Motor neuron (in vitro differentiated cells): ENCODE measurements at places on chromosomes 2 and 18. TPM values are rescaled to one million over a fixed set of nuclear protein-coding genes. Genes with fewer than 3 reads are reported as not detected.

DNA sequence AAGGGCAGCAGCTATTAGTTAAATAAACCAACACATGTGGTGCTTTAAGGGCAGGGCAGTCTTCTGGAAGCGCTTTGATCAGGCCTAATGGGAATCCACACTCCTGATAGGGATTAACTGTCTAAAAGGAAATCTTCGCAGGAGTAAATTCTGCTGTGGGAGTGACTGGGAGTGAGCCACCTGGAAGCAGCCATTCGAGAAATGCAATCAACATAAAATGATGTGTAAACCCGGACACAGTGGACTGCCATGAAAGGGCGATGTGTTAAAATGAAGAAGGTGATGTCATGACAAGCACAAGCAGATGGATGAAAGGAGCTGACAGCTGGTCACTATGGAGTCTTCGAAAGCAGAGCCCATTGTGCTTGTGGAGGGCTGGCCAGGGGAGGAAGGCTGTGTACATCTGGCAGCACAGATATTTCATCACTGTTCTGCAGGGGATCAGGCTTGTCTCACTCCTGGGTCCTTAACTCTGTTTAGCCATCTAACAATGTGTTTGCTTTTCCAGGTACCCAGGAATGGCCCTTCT is 24.8 kb upstream of the GALNT14 start:
- ATAC-seq: no peak

DNA sequence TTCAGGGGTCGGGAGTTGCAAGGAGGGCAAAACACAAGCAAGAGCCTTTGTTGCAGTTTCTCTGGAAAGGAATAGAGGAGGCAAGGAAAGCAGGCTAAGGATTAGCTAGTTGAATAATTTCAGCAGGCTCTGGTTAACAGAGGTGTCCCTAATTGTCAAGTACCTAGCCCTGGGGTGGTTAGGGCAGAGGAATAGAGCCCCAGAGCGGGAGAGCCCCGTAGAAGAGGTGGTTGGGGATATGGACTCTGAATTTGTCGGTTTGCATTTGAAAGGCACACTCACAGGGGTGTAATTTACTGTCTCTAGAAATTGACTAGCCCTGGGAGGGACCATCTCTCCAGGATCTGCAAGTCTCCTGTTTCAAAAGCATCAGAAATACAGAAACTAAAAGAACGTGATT is 1030.2 kb downstream of the TMEM182 start:
- no peak for ATAC-seq

The DYNC2LI1 gene
- 21.7 and 26.2 TPM in 2 replicates for total RNA-seq

DNA sequence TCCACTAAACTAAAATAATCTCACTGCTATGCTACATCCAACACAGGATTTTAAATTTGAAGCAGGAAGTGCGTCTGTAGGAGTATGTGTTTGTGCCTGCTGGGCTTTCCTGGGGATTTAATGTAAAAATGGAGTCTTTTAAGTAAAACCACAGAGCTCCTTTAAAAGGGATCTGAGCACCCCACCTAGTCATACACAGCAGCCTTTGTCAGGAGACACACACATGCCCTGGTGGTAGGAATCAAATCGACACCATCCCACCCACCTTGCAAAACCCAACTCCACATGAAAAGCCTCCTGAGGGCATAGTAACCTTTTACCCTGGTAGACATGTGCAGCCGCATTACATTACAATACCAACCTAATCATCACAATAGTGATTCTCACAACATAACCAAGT is 29.1 kb downstream of the UXS1 start:
- ATAC-seq: no peak
